ENCODE measurements at places on chromosomes 13 and 19. TPM values are rescaled to one million over a fixed set of nuclear protein-coding genes. Genes with fewer than 3 reads are reported as not detected.

The ZNF606 gene
- 14.1 TPM for total RNA-seq

The PRSS57 gene
- not detected for total RNA-seq

The FBXO17 gene
- total RNA-seq = 1.7 TPM

The IGFL2 gene
- not detected for total RNA-seq

- no peak for DNase-seq
These were observed 996 bp downstream of the ERVV-2 start for GRCh38 chr19:53045536-53045935.

DNA sequence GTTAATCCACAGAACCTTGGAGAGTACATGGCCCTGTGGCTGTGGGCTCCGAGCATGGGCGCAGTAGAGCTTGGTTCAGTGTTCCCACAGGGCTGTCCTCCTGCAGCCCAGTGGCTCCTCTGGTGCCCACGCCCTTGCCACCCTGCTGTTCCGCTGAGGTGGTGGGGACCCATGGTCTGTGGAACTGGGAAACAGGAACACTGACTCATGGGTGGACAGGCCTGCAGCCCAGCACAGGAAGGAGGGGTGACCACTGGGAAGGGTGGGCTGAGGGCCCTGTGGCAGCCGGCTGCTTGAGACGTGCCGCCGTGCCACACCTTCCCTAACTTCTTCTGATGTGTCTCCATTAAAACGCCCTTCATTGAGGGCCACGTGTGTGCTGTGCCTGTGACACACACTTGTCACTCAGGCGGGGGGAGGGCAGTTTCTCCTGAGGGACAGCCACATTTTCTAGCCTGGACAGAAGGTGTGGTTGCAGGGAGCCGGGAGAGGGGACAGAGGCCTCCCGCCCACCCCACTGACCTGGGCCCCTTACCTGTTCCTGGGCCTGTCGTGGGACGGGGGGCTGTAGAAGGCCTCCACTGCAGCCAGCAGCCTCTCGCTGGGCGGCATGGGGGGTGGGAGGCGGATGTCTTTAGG lies 21.1 kb downstream of the CHERP start:
- no peak for DNase-seq

- no peak for DNase-seq
These were observed 1.8 kb downstream of the ABHD13 start for GRCh38 chr13:108220041-108220440.

- no peak for DNase-seq
These were observed 2.9 kb downstream of the LDLR start for GRCh38 chr19:11092181-11092538.

DNA sequence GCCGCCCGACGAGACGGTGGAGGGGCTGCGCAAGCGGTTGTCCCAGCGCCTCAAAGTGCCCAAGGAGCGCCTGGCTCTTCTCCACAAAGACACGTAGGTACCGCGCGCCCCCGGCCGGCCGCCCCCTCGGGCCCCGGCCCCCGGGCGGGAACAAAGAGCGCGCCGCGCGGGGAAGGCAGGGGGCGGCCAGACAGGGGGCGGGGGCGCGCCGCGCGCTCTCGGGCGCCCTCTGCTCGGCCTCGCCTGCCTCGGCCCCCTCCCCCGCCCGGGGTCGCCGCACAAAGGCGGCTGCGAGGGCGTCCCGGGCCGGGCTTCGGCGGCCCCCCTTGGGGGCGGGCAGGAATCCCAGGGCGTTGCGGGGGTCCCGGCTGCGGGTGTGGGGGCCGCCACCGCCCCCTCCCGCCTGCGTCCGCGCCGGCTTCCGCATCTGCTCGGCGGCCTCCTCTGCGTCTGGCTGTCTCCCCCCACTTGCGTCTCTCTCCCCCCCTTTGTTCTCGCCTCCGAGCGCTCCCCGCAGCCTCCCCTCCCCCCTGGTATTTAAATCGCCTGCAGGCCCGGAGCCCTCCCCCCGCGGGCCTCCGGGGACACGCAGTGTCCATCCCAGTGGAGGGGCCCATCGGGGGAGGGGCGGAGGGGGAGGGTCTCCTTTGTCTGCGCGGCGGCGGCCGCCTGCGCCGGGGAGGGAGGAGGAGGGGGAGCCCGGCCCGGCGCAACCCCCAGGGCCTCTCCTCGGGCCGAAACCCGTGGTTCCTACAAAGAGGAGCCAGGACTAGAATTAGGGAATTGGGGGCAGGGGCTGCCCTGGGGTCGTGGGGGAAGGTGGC lies 2.3 kb downstream of the MIDN start:
- peak; percentile 81 for DNase-seq

DNA sequence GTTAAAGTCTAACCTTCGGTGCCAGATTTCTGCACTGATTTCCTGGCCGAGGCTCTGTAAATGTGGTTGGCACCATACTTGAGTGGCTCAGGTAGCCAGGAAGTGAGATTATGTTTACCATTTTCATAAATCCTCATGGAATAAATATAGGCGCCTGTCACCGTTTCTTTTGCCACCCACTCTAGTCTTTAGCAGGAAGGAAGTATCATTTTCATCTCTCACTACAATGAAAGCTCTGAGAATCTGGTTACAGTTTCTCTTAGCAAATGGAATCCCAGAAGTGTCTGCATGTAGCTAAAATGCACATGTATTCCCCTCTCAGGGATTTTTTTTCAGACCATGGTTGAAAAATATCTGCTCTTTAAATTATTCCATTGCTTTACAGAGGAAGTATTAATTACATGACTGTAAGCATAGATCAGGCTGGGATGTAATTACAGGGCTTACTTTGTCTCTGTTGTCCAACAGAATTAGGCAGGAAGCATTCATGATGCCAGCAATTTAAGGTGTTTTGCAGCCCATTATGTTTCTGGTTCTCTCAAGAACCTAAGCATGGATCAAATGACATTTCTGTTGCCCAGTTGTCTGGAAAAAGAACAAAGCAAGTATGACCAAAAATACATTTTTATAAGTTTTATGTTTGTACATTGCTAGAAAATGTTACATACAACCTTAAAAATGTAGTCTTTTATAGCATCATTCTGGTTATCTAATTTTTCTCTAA lies 221.7 kb upstream of the SPRY2 start:
- no peak for DNase-seq
